Hindlimb muscle (tissue), 1 donor: ENCODE measurements at places on chromosomes 1 and 21.

- DNase-seq = no peak
Measured at GRCh38 chr1:157301477-157302198, 163.4 kb upstream of the ETV3 start.

DNA sequence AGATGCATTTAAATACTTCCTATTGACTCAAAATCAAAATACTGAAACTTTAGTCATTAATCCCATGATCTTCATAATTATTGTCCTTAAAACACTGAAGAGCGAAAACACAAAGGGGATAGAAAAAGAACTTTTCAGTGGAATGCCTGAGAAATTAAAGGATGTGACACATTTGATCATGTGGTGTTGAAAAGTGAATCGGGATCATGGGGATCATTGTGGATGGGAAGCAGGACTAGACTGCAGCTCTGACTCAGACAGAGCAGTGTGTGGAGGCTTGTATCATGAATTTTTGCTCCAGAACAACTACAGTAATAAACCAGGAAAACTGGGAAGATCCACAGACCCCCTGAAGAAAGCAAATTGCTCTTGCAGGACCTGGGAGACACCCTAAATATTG is 161.1 kb upstream of the CXADR start:
- DNase-seq = no peak

- DNase-seq = no peak
Measured at GRCh38 chr21:37425001-37425400, 58.4 kb downstream of the DYRK1A start.

GRCh38 chr1:185574139-185574875 is 159.9 kb upstream of the HMCN1 start:
- no peak for DNase-seq

- DNase-seq = no peak
Measured at GRCh38 chr1:4931486-4931885, 277.1 kb downstream of the AJAP1 start.

GRCh38 chr1:52404975-52405338 is 555 bp downstream of the PRPF38A start:
- DNase-seq = no peak

GRCh38 chr1:180940445-180940844 is 27.7 kb downstream of the KIAA1614 start:
- DNase-seq = no peak
